ENCODE measurements at places on chromosomes 6 and 20. TPM values are rescaled to one million over a fixed set of nuclear protein-coding genes. Genes with fewer than 3 reads are reported as not detected.
A peak's percentile ranks its signal among the peaks of the same experiment; 100 is the strongest.

- no peak for DNase-seq
- H3K27ac ChIP-seq: no peak overlapping the region
- H3K4me1 ChIP-seq: peaks cover 35% of the 10 kb centered on the region
- peaks cover 7% of the 10 kb centered on the region for H3K36me3 ChIP-seq
- no peaks in the 10 kb centered on the region for H3K27me3 ChIP-seq
- no peak overlapping the region for H3K4me3 ChIP-seq
These were observed 121.5 kb upstream of the RIPOR2 start for GRCh38 chr6:25057111-25057905.

DNA sequence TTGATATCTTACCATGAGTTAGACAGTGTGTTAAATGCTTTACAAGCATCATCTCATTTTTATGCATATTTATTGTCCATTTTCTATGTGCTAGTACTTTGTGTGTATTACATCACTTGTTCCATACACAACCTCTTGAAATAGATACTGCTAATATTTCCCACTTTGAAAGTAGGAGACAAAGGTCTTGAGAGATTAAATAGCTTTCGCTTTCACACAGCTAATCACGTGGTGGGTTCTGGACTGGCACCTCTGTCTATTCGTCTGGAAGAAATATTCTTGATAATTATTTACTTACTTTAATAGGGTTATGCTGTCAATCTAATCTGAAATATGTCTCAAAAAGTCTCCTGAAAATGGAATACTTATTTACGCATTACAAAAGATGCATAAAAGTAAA lies 30.2 kb downstream of the EPHA7 start:
- no peaks in the 10 kb centered on the region for H3K27me3 ChIP-seq
- no peak for DNase-seq
- no peaks in the 10 kb centered on the region for H3K4me1 ChIP-seq
- no peak overlapping the region for H3K27ac ChIP-seq
- no peaks in the 10 kb centered on the region for H3K36me3 ChIP-seq
- H3K4me3 ChIP-seq: no peak overlapping the region

GRCh38 chr6:13617066-13617465 lies 1.9 kb downstream of the NOL7 start:
- peaks cover 33% of the 10 kb centered on the region for H3K36me3 ChIP-seq
- H3K27me3 ChIP-seq: peaks cover 4% of the 10 kb centered on the region
- peak overlapping the region; percentile 89 for H3K27ac ChIP-seq
- peak overlapping the region; percentile 99 for H3K4me3 ChIP-seq

GRCh38 chr6:34865107-34865506 lies 22.7 kb downstream of the TAF11 start:
- no peak for DNase-seq
- no peaks in the 10 kb centered on the region for H3K4me1 ChIP-seq
- no peak overlapping the region for H3K4me3 ChIP-seq

DNA sequence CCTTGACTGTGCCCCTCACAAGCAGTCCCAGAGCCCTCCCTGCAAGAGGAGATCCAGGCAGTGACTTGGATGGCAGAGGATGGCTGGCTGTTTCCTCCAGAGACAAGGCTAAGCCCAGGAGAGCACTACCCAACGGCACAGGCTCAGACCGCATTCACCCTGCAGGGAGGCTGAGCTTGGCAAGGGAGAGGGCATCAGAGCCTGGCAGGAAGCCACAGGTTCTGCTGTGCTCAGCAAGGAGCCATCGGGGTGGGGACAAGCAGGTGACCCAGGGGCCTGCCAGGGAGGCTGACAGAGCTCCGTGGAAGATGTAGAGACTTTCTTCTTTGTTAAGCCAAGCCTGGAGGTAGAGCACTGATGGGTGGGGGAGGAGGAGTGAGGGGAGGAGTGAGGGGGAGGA lies 159.2 kb upstream of the CST7 start:
- H3K4me3 ChIP-seq: no peak overlapping the region
- DNase-seq: no peak
- H3K36me3 ChIP-seq: no peaks in the 10 kb centered on the region
- H3K27ac ChIP-seq: no peak overlapping the region

DNA sequence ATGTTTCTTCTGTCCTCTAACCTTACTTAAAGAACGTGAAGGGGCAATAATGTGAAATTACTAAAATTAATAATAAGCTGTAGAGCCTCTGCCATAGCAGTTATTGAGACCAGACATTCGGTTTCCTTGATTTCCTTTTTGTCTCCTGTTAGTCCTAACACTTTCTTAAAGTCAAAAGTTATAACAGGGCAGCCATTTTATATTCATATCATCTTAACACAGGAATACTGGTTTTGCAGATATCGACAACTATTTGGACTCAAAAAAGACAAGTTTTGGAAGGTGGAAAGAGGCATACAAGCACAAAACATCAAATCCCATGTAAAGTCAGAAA lies 33.5 kb downstream of the HFE start:
- no peak for DNase-seq
- H3K4me1 ChIP-seq: peaks cover 32% of the 10 kb centered on the region
- no peak overlapping the region for H3K4me3 ChIP-seq

DNA sequence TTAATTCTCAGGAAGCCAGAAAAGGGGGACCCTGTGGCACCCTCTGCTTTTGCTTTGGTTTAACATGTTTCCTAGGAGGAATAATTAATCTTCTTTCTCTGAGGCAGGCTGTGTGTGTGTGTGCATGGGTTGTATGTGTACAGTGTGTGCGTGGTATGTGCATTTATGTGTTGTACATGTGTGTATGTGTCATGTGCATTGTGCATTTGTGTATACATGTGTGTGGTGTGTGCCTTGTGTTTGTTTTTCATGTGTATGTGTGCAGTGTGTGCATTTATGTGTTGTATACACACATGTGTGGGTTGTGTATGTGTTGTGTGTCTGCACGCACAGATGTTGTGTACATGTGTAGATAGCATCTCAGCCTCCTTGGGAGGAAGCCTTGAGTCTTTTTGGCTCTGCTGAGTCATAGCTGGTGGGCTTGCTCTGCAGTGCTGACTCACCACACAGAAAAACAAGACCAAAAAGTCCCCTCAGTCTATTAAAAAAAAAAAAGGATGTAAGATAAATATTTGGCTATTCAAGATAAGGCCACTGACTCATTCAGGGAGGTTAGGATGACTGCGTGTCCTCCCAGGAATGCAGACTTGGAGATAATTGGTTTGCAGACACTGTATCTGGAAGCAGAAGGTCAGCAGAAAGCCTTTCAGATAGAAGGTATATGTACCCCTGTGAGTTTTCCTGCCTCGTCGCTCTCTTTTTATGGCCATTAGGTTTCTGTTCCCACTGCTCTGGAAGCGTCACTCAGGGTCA lies 58.6 kb downstream of the SYNJ2 start:
- H3K4me1 ChIP-seq: peaks cover 30% of the 10 kb centered on the region
- H3K36me3 ChIP-seq: peaks cover 23% of the 10 kb centered on the region
- DNase-seq: peak; percentile 25
- no peak overlapping the region for H3K4me3 ChIP-seq
- no peaks in the 10 kb centered on the region for H3K27me3 ChIP-seq

DNA sequence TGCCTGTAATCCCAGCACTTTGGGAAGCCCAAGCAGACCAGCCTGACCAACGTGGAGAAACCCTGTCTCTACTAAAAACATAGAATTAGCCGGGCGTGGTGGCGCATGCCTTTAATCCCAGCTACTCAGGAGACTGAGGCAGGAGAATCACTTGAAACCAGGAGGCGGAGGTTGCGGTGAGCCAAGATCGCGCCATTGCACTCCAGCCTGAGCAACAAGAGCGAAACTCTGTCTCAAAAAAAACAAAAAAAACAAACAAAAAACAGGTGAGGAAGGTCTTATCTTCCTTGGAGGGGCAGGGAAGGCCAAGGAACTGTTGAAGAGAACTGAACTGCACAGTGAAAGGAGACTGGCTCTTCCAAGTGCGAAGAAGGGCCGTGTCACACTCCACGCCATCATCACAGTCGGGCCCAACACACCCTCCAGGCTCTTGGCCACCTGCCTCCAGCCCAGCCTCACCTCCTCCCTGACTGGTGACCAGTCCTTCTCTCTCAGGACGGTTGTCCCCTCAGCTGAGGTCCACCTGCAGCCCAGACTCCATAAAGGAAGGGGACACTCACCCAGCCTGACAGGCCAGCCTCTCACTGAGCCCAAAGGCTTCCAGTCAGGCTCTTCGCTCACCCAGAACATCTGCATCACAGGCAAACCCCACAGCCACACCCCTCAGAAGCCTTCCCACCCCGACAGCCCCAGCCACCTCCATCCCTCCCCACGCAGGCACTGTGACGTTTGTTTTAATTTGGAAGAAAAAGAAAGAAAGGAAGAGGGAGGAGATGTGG lies 4.1 kb downstream of the ZC3H12D start:
- H3K4me3 ChIP-seq: peak overlapping the region; percentile 89
- H3K27me3 ChIP-seq: no peaks in the 10 kb centered on the region
- no peak for DNase-seq
- peaks cover 57% of the 10 kb centered on the region for H3K36me3 ChIP-seq

Gene FAM83B
- not detected for total RNA-seq

Gene ARFGEF2
- total RNA-seq: 30.4 TPM

Measured in activated naive CD8-positive, alpha-beta T cell treated with anti-CD3 and anti-CD28 coated beads for 36 hours (primary cell).